Germinal center (tissue), 1 donor: ENCODE measurements at places on chromosomes 2 and 18.

GRCh38 chr2:61042807-61043206 lies 22.9 kb upstream of the SANBR start:
- DNase-seq: no peak

- DNase-seq: no peak
Measured at GRCh38 chr2:198143793-198144192, 339.4 kb downstream of the PLCL1 start.

GRCh38 chr2:30072250-30072842 lies 74.5 kb upstream of the YPEL5 start:
- peak; percentile 63 for DNase-seq

DNA sequence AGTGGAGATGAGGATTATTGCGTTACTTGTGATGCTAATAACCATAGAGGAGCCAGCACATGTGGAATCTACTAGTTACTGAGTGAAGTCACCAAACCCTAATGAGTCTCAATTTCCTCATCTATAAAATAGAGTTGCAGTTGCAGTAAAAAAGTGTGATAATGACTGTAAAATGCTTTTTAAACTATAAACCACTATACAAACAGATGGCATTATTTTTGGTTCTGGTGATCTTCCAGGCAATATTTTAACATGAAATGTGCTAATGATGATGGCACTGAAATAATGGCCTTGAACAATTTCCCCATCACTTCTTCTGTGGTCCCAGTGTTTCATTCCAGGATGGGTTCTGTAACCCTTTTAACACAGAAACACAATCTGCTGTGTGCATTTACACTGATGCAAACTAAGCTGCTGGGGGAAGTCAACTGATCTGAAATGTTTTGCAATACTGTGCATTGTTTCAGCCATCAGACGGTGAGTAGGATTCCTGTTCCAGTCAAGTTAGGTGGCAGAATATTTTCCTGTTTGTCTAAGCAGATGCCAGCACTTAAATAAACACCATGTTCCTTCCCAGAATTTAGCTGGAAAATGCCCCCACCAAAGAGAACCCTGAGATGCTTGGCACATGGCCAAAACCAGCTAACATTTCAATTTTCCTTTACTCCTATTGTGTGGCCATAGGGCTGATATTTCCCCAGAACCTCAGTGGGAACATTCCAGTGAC lies 52.6 kb downstream of the TACR1 start:
- no peak for DNase-seq

GRCh38 chr2:204945376-204945775 lies 400.1 kb downstream of the PARD3B start:
- DNase-seq: no peak

DNA sequence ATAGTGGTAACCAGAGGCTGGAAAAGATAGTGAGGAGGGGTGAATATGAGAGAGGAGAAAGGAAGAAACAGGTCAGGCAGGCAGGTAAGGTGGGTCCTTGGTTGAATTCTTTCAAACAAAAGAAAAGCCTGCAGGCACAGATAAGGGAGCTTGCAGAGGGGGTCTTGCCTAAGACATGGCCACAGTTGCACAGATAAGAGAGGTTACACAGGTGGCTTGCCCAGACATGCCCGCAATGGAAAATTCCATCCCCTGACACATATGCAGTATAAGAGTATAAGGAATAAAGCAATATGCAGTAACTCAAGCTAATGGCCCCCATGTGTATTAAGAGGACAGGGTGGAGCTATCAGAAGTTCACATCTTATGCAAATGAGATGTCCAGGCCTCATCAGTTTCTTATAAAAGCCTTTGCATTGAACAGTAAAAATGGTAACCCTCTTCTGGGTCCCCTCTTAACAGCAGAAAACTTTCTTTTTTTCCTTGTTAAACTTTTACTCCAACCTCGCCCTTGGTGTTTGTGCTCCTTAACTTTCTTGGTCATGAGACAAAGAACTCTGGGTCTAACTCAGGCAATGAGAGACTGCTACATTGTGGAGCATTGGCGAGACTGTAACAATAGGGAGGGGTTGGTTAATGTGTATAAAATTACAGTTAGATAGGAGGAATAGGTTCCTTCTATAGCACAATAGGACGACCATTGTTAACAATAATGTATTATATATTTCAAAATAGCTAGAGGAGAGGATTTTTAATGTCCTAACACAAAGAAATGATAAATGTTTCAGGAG lies 764.6 kb downstream of the TSN start:
- DNase-seq: no peak

DNA sequence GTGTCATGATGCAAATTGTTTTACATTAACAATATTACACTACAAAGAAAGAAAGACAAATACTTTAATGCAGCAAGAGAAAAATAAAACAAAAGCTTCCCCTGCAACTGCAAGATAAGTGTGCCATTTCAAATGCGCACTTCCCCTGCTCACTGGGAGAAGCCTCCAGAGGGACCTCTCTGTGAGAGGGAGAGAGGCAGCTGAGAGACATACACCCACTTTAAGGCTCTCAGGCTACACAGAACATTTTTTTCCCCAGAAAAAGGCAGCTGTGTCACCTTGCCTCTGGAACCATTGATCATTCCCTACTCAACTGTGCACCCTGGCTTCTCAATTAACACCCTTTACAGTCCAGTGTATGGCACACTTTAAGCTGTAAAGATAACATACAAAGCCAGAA lies 75.2 kb downstream of the DPP4 start:
- DNase-seq: no peak

DNA sequence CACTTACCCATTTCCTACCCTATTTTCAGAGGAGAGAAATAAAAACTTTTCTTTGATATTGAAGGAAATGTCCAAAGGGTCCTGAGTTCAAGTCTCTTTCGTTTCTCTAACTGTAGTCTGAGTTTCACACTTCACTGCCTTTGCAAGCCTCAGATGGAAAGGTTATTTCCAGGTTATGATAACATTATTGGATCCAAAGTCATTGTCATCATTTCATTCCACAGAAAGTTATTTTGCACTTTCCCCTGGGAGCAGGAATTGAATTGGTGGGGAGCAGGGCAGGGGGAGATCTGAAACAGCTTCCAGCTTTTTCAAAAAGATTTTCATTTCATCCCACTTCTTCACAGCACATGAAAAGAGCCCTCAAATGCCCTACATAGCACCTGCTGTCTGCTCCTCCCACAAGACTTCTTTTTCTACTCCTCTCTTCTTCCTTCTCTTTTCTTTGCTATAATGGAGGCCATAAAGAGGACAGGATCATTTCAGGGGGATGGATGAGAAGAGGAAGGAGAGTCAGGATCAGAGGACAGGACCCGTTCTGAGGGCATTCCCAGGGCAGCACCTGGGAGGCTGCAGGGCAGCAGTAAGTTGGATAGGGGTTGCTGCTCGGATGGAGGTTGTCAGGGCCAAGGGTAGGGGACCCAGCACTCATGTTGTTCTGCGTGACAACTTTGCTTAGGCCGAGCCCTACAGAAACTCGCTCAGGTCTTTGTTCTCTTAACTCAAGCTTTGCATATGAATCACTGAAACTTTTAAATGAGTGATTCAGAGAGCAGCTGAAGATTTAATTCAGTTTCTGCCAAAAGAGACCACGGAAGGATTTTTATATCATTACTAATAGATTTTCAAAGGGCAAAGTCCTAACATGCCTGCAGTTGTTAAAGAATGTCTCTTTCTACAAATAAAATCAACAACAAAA lies 11.4 kb upstream of the GALNT5 start:
- DNase-seq: no peak

DNA sequence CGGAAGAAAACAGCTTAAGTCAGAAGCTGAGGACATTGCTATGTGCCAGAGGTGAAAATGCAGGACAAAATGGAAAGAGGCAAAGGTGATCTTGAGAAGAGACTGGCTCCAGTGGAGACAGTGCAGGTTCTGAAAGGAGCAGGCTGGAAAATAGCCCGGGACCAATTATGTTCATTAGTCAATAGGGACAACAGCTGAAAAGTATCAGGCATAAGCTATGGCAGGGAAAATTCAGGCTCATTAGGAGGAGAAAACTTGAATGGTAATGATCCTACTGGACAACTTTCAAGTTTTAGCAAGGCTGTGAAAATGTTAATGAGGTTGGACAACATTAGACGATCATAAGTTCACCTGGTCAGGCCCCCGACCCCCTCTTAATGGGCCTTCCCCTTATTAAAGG lies 60.2 kb downstream of the GALNT14 start:
- no peak for DNase-seq

GRCh38 chr2:239273280-239274234 lies 127.3 kb downstream of the HDAC4 start:
- DNase-seq: no peak

- no peak for DNase-seq
Measured at GRCh38 chr2:219576505-219577388, 4.6 kb downstream of the INHA start.

DNA sequence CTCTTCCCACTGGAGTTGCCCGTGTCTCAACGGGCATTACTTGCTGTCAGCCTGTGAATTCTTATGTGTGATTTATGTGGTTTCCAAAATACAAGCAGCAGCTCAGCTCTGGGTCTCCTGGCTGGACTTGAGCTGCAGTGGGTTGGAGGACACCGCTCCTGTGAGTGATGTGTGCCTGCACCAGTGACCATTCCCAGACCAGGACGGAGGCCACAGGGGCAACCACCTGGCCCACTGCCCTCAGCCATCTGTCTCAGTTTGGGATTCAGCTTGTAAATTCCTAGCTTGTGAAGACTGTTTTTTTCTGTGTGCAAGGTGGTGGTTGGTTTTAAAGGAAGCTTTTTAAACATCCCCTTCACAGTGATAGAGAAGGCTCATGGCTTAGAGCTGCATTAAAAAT lies 261.0 kb downstream of the BCL2 start:
- DNase-seq: no peak

- DNase-seq: peak; percentile 32
Measured at GRCh38 chr2:10303181-10303693, 533 bp downstream of the HPCAL1 start.

GRCh38 chr2:38248255-38248654 lies 128.8 kb downstream of the ATL2 start:
- no peak for DNase-seq

DNA sequence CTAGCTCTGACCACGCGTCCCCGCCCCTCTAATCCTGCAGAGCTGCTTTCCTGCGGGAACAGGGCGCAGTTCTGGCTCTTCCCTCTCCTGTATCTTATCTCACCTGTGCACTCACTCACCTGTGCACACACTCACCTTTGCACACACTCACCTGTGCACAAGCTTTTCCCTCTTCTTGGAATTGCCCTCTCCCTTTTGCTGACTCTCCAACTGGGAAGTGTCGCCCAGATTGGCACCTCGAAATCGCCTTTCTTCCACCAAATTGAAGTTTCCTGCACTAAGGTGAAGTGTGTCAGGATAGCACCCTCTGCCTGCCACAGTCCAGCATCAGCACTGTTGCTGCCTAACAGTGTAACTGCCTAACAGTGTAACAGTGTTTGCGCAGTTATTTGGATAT lies 566 bp upstream of the CMPK2 start:
- DNase-seq: peak; percentile 45

DNA sequence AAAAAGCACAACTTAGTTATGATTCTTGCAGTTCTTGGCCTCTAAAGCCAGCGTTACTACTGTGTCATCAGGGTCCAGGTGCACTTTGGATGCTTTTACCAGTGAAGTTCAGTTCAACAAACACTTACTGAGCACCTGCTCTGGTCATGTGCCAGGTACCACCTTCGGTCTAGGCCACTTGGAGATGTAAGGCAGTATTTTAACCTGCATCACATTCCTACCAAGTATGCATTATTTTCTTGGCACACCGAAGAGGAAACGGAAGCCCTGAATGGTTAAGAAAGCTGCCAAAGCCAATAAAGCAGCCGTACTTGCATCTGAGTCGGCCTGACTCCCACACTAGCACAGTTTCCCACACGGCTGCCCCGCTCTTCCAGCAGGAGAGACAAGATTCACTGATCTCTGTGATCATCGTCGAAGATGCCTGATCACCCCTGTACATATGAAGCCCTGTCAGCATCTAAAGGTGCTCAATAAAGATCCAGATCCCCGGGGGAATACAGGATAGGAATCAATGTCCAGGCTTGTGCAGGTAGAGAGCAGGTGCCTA lies 427.1 kb downstream of the EIPR1 start:
- no peak for DNase-seq

GRCh38 chr2:143744114-143744513 lies 614.9 kb downstream of the ARHGAP15 start:
- DNase-seq: no peak
